ENCODE measurements at places on chromosomes 16 and 17. TPM values are rescaled to one million over a fixed set of nuclear protein-coding genes. Genes with fewer than 3 reads are reported as not detected.

GRCh38 chr16:22353191-22353919 lies 21.1 kb downstream of the CDR2 start:
- peak overlapping the region; percentile 96 for H3K27ac ChIP-seq
- H3K36me3 ChIP-seq, result peaks cover 49% of the 10 kb centered on the region
- peak overlapping the region; percentile 18 for H3K4me3 ChIP-seq

The EVPLL gene
- total RNA-seq, result not detected

The ZG16B gene
- total RNA-seq, result 0.22 TPM

The ZP2 gene
- total RNA-seq, result not detected

GRCh38 chr17:66576473-66576872 lies 258.4 kb upstream of the CACNG5 start:
- peaks cover 34% of the 10 kb centered on the region for H3K4me1 ChIP-seq
- no peak for DNase-seq
- no peak overlapping the region for H3K27ac ChIP-seq
- H3K36me3 ChIP-seq, result peaks cover 20% of the 10 kb centered on the region
- H3K4me3 ChIP-seq, result no peak overlapping the region
